ENCODE measurements at places on chromosomes 5 and 9.

DNA sequence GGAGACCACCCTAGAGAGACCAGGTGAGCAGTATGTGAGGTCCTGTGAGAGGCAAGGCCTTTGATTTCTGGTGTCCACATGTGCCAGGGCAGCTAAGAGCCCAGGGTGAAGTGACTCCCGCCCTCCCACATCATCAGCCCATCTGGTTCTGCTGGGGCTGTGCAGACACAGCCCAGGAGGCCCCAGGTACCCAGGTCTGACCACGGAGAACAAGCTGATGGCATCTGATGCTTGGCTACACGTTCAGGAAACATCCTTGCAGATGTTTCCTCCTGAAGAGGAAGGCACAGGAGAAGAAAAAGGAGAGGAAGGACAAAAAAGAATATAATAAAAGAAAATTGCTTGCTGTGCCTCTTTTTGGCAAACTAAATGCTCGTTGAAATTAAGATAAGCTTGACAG lies 225.8 kb downstream of the PAX5 start:
- no peak for DNase-seq

DNA sequence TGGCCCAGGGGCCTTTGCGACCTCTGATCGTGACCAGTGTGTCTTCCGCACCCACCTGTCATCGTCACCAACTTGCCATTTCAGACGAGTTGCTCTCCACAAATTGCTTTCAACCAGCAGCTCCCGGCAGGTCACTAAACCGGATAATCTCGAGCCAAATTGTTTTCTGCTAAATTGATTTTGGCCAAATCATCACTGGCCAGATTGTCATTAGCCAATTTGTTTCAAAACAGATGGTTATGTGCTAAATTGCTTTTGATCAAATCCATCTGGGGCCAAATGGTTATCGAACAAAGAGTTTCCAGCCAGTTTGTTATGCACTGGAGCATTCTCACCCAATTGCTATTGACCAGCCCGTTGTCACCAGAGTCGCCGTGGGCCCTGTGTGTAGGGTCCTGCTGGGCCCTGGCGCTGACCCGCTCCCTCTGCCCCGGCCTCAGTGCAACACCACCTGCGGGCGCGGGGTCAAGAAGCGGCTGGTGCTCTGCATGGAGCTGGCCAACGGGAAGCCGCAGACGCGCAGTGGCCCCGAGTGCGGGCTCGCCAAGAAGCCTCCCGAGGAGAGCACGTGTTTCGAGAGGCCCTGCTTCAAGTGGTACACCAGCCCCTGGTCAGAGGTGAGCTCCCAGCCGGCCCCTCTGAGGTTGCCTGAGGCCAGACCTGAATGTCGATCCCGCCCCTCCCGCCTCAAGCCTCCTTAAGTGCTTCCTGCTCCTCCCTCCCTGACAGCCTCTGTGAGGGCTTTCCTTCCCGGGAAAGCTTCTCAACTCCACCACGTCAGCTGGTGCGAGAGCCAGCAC lies 35.6 kb downstream of the ADAMTSL2 start:
- no peak for DNase-seq

GRCh38 chr9:128637656-128638055 lies 19.0 kb downstream of the DYNC2I2 start:
- no peak for DNase-seq

DNA sequence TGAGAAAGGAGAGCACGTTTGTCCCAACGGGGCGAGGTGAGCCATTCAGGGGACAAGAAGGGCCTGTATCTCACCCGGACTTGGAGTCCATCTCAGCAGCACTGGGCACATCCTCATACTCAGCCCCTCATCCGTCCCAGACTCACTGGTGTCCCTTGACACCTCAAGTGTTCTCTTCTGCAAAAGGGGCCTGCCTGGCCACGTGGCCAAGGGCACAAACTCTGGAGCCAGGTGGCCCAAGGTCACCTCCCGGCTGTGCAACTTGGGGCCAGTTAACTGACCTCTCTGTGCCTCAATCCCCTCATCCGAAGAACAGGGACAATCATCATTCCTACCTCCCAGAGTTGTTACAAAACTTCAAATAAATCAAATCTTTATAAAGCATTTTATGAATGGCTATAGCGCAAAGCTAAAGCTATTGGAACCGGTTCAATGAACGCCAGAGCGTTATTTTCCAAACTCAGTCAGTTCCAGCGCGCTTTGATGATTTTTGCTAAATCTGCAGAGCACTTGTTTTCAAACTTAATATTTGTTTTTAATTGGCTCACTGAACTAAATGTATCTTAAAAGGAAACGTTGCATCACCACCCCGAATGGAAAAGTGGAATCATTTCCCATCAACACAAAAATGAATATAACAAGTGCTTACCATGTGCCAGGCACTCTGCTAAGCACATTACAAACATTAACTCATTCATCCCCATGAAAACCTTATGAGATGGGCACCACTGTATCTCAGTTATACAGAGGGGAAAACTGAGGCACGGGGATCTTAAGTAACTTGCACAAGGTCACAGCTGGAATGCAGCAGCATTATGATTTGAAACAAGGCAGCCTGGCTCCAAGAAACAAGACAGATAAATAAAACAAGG lies 49.3 kb downstream of the DUSP1 start:
- DNase-seq: no peak

- DNase-seq: no peak
Observed at GRCh38 chr9:8734760-8735159, 935.2 kb upstream of the DMAC1 start.

DNA sequence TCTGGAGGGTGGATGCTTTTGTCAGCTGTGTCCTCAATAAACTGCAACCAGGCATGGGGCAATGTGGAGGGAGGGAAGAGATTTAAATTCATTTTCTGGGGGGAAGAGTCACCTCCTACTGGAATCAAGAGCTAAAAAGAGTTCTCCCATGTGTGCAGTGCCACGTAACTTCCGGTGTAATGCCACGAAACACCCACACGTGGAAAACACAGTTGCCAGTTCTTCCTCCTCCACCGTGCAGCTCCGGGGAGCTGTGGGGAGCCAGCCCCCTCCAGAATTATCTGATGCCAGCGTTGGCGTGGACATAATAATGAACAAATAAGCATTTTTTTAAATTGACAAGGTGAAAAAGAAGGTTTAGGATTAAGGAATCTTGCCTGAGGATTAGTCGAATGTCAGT lies 32.1 kb upstream of the MED10 start:
- DNase-seq: no peak

DNA sequence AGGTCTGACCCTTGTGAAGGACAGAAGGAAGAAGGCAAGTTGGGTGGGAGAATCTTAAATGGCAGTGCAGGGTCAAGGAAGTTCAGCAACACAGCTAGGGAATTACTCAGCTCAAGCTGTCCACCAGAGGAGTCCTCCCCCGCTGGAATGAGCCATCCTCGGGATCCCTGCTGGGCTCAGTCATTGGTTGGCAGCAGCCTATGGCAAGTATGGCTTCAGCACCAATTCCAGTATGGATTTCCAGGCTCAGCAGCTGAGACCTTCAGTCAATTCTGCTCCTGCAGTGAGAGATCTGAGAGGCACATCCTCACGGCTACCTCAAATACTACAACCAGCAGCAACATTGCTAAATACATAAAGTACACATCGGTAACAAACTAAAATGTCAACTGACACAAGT lies 280.6 kb upstream of the PIK3R1 start:
- no peak for DNase-seq

- DNase-seq: no peak
Observed at GRCh38 chr5:44943647-44944046, 134.9 kb downstream of the MRPS30 start.

DNA sequence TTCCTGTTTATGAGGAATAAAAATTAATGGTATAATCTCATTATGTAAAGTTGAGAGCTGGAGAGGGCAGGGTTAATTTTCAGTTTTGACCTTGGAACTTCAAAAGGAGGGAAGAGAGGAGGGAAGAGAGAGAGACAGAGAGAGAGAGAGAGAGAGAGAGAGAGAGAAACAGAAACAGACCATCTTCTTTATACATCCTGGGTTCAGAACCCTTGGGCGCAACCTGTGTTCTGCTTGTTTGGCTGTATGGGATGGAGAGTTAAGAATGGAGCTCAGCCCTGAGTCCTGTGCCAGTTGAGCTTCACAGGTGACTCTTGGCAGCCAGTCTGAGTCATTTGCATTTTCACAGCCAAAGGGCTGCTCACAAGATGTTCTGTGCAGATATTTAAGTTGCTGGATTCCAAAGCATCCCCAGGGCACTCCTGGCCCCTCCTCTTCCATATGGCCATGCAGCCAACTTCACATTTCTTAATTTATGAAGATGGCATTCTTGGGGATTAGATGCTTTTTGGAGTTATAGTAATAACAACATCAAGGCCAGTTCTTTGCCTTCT lies 143.5 kb downstream of the CARTPT start:
- no peak for DNase-seq

- DNase-seq: no peak
Observed at GRCh38 chr9:137731947-137732813, 113.4 kb downstream of the EHMT1 start.

- DNase-seq: no peak
Observed at GRCh38 chr9:104748359-104749031, 1.0 kb downstream of the NIPSNAP3A start.

DNA sequence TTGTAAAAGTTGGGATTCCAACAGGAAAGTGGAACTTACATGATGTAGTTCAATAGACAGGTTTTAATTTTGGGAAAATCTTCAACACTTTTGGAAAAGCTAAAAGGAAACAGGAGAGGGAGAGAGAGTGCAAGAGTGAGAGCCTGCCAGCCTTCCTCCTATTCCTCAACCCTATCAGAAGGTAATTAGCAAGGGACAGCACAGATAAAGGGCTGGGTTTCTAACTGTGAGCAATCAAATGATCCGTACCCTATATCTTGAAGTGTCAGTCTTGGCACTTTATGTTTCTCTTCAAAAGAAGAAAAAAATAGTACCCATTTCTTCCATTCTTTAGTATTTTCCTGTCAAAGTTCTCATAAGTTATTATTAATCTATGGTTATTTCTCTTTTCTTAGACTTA lies 79.4 kb downstream of the FER start:
- DNase-seq: no peak

GRCh38 chr5:91885291-91886265 lies 502.5 kb upstream of the ARRDC3 start:
- DNase-seq: no peak

DNA sequence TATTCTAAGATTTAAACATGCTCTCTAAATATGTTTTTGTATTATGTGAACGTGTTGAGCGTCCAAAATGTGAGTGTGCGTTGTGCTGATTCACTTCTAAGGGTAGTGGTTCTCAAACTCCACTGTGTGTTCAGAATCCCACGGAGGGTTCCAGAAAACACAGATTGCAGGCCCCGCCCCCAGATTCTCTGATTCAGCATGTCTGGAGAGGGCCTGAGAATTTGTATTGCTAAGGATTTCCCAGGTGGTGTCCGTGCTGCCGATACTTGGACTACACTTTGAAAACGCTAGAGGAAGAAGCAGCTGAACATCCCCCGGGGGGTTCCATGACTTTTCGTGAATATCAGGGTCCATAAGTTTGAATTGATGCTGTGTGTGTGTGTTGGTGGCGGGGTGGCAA lies 1043.2 kb upstream of the WWC1 start:
- no peak for DNase-seq

DNA sequence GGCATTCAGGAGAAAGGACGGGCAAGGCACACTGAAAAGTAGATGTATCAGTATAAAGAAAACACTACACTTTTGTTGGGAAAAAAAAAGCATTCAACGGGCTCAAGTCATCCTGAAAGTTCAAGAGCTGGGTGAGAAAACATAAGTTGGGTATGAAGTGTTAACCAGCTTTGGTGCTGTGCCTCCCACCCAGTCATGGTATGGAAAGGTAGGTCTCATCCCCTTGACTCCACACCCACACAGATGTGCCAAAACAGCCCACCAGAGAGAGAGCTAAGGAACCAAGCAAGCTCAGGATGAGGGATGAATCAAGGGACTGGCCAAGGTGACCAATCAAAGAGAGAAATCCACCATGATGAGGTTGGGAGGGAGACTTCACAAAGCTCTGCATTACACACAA lies 54.7 kb downstream of the ESM1 start:
- DNase-seq: no peak

GRCh38 chr9:12640016-12640587 lies 53.1 kb upstream of the TYRP1 start:
- DNase-seq: no peak

DNA sequence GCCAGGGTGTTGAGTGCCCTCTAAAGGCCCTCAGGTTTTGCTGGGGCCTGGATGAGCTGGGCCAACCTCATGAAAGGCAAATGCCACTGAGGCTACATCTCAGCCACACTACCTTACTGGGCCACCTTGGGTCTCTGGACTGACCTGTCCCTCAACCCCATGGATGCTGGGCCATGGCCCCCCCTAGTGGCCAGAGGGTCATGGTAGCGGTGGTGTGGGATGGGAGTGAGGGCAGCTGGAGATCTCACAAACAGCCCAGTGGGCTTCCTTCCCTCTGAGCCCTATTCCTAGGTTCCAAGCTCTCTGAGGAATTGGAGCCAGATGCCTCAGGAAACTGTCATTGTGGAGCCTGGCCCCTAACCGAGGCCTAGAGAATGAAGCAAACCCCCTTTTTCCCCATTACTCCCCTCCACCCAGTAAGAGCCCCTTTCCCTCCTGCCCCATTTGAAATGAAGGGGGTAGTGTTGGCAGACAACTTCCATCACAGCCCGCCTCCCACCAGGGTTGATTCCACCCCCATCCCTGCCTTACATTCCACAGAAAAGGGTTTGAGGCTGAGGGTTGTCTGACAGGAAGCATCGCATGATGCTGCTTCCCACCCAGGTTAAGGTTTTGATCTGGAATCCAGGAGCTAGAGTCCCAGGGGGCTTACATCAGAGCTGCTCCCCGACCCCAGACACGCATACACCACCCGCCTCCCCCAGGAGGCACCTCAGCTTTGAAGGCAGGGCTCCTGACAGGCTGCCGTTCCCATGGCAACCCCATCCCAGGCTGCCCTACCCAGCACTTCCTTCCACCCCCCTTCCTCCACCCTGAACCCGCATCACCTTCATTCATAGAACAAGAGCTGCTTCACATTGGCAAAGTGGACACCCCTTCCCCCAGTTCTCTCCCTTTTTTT lies 63.9 kb downstream of the PCDH1 start:
- DNase-seq: no peak

GRCh38 chr9:42388146-42388690 lies 204.8 kb downstream of the SPATA31A6 start:
- no peak for DNase-seq

DNA sequence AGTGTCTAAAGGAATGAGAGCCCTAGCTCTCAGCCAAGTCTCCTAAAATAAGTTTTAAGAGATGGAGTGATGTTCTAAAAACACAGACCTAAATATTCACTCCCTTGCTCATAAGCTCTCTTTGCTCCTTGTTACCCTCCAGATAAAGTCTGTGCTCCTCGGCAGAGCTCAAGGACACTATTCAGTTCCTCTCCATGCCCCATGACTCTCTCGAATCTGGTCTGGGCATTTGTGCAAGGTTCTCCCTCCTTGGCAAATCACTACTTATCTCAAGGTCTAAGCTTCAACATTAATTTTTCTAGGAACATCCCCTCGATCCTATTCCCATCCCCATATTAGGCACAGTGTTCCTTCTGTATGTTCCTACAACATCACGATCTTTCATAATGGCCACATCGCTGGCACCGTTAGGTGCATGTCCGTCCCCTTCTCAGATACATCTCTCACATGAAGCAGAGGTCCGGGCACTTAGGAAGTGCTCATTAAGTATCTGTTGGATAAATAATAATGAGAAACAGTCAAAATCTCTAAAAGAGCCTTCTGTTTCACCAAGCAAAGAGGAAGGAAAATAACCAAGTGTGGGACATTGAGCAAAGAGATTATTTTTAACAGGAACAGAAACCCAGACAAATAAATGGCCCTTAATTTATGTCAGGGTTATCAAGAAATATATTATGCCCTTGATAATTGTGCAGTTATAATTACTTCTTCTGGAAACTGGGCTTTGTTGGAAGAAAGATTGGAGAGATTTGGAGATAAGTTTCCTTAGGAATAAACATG lies 85.9 kb upstream of the HTR4 start:
- no peak for DNase-seq

Data from NCI-H187 treated with DMSO at 0.1 percent for 48 hours (cell line).